Activated T-helper 9 cell treated with anti-CD3 and anti-CD28 coated beads, Interleukin-2, amount 50 U/mL, for 16 hours (primary cell): ENCODE measurements at places on chromosomes 1 and 21.

GRCh38 chr21:16837321-16837720, 675.5 kb upstream of the CXADR start:
- no peak for DNase-seq

GRCh38 chr1:165116732-165117131, 239.8 kb downstream of the LMX1A start:
- DNase-seq: no peak

GRCh38 chr1:160628799-160629263, 18.0 kb downstream of the SLAMF1 start:
- no peak for DNase-seq

GRCh38 chr1:42921769-42922168, 36.9 kb downstream of the SLC2A1 start:
- DNase-seq: no peak

DNA sequence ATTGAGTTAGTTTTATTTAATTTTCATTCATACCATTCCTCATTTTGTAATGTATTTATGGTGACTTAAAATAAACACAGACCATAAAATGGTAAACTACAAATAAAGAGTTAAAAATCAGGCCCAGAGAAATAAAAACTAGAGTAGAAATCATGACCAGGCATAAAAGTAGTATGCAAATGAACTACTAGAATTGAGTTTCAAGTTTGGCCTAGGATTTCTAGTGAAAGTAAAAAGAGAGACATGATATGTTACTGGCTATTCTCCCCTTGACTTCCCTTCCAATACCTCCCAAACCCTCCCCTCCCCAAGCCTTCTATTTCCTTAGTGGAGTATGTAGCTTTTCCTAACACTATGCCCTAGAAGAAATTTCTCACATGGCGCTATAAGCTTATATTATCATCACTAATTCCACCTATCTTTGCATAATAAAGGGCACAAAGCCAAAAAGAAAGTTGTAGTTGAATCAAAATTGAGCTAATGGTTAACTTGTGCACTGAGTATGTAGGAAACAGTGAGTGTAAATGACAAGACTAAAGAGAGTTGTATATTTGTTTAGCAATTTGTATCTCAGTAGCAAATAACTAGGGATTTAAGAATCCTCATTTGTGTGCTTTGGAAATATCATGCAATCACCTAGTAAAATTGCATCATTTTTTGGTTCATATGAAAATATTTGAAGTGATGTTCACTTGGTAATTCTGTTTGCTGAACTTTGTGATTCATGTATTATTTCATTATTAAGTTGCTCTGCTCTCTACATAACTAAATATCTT, 29.7 kb upstream of the CDC14A start:
- no peak for DNase-seq

- no peak for DNase-seq
Measured at GRCh38 chr1:211536606-211537005, 42.4 kb downstream of the SLC30A1 start.

DNA sequence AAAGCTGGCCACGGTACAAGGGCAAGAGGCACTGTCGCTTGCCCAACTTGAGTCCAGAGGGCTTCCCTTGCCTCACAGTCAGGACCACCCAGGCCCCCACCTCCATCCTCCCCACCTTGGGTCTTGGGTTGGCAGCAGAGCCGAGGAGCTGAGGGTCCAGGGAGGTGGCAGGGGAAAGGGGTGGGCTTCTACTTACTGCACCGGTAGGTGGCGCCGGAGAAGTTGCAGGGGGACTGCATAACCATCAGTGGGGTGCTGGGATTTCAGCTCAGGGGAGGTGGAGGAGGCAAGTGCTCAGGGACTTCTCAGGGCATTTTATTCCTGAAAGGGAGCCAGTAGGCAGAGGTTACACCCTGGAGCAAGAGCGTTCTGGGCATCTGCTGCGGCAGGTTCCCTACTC, 44.0 kb downstream of the TRIM62 start:
- no peak for DNase-seq

DNA sequence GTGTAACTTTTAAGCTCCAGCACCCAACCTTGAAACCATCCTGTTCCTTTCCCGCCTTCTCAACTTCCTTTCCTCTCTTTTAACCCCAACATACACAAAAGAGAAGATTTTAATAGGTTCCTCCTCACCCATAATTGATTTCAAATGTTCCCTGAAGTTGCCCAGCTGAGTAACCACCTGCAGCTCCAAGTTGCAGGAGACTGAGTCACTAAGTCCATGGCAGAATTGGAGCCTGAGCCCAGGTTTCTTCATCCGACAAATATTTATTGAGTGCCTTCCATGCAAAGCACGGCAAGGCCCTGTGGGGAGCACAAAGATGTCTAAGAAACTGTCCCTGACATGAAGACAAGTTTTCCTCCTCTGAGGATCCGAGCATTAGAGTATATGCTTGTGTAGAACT, 97.7 kb downstream of the PAPPA2 start:
- DNase-seq: no peak

- DNase-seq: no peak
Measured at GRCh38 chr1:228083871-228084278, 1.4 kb downstream of the ARF1 start.

DNA sequence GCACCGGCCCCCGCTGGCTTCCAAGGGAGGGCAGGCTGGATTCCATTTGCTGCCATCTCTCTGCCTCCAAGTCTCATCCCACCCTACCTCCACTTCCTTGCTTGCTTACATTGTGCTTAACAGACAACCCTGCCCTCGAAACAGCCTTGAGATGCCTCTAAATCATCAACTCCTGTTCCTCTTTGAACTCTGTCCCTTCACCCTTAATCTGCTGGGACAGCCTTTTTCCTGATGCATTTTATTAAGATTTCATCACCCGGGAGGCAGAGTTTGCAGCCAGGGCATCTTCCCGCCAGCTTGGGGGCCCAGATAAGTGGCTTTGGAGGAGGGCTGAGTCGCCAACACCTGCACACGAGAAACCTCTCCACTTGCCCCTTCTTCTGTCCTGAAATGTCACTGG, 192.5 kb downstream of the KAZN start:
- DNase-seq: no peak

DNA sequence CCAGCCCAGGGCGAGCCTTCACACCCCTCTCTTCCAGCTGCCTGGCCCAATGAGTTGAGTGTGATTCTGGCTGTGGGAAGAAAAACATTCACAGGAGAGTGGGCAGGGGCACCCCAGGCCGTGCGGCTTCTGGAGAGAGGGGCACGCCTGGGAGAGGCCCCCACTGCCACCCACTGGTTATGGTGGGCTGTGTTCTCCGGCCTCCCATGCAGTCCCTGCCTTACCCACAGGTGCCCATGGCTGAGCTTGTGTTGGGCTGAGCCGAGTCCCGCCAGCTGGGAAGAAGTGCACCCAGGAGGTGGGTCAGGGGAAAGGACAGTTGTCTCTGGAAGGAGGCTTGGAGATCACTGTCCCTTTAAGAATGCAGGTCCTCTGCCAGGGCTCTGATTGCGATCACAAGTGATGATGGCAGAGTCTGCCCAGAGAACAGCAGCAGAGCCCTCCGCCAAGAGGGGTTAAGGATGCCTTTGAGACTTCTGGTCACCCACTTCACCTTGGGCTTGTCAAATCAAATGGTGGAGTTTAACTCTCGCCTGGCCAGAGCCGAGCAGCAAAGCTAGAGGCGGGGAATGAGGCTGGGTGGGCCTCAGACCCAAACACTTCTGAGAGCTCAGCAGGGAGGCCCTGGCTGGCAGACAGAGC, 124.7 kb upstream of the ARHGEF16 start:
- DNase-seq: no peak

DNA sequence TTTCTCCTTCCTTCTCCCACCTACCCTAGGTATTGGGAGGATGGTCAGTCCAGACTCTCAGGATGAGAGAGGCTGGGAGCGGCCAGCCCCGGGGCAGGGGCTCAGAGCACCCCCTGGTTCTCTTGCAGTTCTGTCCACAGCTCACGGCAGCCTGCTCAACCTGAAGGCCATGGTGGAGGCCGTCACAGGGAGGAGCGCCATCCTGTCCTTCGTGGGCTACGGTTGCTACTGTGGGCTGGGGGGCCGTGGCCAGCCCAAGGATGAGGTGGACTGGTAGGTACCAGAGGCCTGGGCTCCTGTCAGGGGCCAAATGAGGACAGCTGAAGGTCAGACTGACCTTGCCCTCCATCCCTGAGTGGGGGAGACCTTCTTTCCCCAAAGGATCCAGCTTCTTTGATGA, 4.2 kb downstream of the PLA2G2F start:
- DNase-seq: no peak

DNA sequence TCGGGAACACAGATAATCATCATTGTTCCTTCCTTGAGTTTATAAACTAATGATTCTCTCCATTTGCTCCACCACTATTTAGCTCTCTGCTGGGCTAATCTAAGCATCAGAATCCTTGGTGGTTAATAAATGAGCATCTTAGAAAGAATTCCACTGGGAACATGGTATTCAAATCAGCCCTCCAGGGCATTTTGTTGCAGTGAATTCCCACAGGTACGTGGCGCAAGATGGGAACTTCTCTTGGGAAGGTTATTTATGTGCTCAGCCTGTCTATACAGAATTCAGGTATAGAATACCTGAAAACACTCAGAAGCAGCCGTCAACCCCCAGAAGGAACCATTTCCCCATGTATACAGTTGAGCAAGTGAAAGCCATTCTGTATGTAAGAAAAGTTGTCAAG, 131.5 kb downstream of the NTNG1 start:
- DNase-seq: no peak

GRCh38 chr1:154938604-154939399, 2.3 kb upstream of the PMVK start:
- no peak for DNase-seq

GRCh38 chr21:45468971-45469272, 64.0 kb downstream of the COL18A1 start:
- DNase-seq: no peak

GRCh38 chr1:39142401-39143060, 62.0 kb upstream of the MACF1 start:
- DNase-seq: no peak

DNA sequence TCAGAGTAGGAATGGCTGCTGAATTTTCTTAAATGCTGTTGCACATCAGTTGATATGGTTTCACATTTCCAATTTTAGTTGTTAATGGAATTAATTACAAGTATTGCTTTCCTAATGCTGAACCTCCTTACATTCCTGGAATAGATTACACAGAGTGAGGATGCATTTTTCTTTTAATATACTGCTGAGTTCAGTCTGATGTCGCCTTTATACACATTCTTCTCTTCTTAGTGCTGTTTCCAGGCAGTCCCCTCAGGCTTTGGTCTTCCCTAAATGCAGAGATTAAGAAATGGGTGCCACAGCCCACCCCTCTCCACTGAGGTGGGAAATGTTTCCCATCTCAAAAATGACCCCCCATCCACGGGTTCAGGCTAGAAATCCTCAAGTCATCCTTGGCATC, 6.7 kb upstream of the TSPEAR start:
- no peak for DNase-seq

DNA sequence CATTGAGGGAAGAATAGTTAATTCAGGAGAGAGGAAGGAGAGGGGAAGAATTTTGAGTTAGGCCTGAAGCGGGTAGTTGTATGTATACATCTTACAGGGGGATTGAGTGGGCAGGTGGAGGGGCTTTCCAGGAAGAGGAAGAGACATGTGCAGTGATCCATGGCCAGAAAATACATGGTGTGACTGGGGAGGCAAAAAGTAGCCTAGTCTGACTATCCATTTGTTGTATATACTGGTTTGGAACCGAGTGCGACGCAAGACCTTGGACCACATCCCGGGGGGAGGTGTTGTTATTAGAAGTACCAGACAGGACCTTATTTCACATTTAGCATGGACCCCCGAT, 158.3 kb downstream of the SDCCAG8 start:
- no peak for DNase-seq

- DNase-seq: no peak
Measured at GRCh38 chr1:156751451-156751756, at the start of gene HDGF. HDGF (minus strand) TSS chr1:156751675; CDS start chr1:156751429, 246 bp downstream.

GRCh38 chr1:230701434-230701833, 12.5 kb downstream of the AGT start:
- no peak for DNase-seq

- DNase-seq: no peak
Measured at GRCh38 chr21:42363312-42363711, 3.0 kb downstream of the TFF1 start.

GRCh38 chr1:155307247-155307740, 1.4 kb upstream of the FDPS start:
- DNase-seq: no peak

DNA sequence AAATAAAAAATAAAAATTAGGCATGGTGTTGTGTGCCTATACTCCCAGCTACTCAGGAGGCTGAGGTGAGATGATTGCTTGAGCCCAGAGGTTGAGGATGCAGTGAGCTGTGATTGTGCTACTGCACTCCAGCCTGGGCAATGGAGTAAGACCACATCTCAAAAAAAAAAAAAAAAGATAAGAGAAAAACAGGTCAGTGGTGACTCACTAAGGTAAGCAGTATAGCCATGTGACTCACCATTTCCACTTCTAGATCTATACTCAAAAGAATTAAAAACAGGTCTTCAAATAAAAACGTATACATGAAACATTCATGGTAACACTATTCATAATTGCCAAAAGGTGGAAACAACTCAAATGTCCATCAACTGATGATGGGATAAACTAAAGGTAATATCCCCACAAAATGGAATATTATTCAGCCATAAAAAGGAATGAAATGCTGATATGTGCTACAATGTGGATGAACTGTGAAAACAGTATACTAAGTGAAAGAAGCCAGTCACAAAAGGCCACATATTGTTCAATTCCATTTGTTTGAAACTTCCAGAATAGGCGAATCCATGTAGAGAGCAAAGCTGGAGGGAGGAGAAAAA, 75.1 kb downstream of the ZNF281 start:
- no peak for DNase-seq
